Stimulated activated CD8-positive, alpha-beta memory T cell treated with anti-CD3 and anti-CD28 coated beads, Interleukin-7, amount 100 ng/mL, for 1 hour (primary cell): ENCODE measurements at places on chromosomes 13 and 19.

DNA sequence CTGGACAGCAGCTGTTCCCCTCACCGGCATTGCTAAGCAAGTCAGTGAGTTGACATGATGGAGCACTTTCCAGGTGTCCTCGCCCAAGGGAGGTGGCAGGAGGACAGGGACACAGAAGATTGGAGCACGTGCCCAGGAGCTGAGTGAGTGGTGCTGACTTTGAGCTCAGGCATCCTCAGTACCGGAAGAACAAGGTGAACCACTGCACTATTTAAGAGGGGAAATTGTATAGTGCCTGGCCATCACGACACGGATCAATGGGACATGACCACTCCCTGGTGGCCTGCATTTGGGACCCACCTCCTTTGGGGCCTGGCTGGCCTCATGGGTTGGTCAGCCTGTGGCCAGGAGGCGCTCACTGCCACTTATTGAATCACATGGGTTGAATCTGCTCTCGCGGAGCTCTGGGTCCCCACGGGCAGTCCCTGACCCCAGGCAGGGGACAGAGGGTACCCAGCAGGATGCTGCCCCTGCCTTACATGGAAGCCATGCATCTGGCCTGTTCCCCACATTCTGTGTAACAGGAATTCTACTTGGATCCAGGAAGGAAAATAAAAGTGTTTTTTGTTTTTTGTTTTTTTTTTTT is 206.9 kb upstream of the ZNF536 start:
- DNase-seq = no peak

DNA sequence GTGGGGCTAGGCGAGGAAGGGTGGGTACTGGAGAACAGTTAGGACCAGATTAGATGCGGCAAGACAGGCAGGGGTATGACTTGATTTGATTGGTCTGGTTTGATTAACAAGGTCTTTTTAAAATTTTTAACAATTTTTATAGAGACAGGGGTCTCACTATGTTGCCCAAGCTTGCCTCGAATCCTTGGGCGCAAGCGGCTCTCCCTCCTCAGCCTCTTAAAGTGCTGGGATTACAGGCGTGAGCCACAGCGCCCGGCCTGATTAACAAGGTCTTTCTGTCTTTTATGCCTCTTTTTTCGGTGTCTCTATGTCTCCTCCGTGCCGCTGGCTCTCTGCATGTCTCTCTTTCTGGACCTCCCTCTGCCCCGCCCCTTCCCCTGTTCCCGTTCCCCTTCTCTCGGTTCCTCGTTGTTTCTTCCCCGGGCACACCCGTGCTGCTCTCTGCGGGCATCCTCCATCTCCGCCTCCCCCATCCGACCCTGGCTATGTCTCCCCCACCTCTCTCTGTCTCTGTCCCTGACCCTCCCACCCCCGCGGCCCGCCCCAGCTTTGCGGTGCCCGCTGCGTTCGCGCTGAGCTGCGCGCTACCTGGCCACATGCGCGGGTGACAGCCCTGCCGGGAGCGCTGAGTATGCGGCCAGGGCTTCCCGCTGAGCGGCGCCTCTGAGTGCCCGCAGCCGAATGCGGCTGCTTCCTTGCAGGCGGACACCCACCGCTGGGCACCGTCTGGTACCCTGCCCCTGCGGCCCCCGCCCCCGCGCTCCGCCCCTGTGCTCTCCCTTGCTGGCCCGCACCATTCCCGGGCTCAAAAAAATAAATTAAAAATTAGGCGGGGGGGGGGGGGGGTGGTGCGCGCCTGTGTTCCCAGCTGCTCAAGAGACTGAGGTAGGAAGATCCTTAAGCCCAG is 8.1 kb upstream of the SDHAF1 start:
- DNase-seq = no peak

DNA sequence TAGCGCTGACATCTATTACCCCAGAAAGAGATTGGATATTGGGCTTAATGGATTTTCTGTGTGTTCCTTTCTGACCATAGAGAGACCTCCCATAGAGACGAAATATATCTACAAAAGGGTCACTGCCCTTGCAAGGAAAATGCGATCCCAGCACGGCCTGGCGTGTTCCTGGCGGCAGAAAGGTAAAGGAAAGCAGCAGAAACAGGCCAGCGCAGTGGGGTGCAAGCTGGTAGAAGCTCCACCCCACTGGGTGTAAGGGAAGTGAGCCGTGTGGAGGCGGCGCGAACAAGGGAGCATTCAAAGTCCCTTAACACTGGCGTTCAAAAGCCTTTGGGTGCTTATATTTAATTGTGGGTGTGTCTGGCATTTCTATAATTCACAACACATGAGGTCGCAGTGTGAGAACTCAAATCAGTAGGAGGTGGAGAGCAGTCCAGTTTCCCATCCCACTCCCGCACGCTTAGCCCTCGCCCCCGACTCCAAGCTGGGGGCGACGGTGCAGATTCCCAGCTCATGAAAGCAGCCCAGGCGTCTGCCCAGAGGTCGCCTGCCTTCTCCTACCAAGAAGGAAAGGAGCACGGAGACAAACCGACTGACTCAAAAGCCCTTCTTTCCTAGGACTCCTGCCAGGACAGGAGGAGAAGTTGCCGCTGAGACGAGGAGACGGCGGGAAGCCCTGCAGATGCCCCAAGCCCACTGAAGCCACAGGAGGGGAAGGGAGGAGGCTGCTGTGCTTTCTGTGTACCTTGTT is 478.4 kb downstream of the FOXO1 start:
- no peak for DNase-seq

- DNase-seq = peak; percentile 87
Observed at GRCh38 chr19:7340959-7341837, 7.5 kb upstream of the ARHGEF18 start.

DNA sequence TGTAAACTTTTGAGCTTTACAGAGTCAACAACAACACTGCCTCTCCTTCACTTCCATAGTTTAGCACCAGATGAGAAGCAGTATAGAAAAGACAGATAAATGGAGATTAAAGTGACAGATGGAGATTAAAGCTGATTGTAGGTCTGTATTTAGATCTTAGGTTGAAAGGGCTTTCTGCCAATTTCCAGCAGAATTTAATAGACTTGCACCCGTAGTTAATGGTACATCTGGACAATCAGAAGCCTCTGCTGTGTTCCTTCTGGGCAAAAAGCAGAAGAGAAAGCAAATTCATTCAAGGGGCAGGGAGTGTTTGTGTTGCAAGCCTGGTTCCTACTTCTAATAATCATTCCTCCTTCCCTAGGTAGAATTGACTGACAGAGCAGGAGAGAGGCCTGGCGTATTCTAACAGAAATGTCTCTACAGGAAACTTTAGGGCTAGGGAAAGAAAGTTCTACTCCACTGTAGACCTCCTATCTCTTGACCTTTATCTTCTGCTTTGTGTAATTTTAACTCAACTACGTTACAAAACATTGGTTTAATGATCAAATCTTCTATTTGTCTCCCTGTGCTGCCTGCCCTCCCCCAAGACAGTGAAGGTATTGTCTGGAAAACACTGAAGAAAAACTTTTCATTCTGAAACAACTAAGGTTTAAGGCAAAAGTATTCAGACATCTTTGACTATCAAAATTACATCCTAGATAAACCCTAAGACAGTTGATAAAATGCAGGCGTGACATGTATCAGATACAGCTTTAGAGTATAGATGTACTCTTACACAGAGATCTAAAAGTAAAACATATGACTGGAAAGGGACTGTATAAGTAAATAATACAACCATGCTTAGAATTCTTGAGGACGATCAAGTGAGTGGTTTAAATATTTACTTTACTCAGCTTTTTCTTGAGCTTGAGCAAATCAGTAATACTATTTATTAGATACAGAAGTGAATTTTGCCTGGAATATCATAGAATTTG is 44.4 kb downstream of the GPC6 start:
- no peak for DNase-seq

DNA sequence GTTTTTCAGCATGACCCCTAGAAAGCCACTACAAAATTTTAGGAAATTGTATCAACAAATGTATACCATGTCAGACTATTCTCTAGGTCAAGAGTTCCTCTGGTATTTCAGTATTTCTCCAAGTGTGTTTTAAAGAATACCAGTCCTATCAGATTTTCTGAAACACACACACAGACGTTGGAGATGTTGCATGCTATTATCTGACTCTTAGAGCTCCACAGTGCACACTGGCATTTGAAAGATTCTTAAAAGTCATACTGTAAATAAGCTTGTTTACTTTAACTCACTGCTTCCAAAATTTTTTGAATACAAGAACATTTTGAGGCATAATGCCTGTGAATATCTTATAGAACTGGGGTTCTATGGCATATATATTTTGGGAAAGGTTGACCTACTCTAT is 33.8 kb upstream of the VWA8 start:
- no peak for DNase-seq

DNA sequence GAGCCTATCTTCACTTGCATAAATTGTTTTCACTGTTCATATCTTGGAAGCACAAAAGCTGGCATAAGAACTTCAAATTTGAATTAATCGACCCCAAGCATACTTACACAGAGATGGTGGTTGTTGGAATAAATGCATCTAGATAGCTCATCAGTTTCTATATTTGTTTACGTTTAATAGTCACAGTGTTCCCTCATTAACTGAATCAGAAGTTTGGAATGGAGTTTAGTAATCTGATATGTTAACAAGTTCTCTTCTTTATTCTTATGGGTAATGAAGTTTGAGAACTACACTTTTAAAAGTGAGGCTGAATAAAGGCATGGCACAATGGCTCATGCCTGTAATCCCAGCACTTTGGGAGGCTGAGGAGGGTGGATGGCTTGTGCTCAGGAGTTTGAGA is 886.7 kb upstream of the PCDH20 start:
- no peak for DNase-seq

DNA sequence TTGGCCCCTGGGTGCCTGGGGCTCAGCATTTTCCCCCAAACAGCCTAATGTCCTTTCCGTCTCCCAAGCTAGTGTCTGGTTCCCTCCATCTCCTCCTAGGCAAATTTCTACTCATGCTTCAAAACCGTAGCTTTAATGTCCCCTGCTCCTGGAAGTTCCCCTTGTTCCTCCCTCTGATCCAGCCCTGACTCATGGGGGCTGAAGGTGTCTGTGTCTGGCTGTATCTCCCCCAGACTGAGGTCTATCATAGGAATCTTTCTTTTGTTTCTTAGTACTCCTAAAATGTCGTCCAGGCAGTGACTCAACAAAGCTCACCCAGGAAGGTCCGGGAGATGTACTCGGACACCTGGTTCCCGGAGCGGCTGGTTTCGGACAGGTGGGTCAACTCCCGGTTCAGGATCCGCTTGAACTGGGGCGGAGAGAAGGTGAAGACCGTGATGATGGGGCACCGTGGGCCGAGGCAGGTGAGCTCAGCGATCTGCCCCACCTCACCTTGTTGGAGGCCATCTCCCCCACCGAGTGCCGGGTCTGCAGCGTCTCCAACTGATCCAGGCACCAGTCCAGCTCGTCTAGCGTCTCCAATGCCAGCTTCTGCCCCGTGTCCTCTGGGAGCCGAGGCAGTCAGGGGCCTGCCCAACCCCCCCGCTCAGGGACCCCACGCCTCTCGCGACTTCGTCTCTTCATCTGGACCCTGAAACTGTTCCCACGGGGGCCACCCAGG is 6.2 kb downstream of the PDE4C start:
- no peak for DNase-seq

DNA sequence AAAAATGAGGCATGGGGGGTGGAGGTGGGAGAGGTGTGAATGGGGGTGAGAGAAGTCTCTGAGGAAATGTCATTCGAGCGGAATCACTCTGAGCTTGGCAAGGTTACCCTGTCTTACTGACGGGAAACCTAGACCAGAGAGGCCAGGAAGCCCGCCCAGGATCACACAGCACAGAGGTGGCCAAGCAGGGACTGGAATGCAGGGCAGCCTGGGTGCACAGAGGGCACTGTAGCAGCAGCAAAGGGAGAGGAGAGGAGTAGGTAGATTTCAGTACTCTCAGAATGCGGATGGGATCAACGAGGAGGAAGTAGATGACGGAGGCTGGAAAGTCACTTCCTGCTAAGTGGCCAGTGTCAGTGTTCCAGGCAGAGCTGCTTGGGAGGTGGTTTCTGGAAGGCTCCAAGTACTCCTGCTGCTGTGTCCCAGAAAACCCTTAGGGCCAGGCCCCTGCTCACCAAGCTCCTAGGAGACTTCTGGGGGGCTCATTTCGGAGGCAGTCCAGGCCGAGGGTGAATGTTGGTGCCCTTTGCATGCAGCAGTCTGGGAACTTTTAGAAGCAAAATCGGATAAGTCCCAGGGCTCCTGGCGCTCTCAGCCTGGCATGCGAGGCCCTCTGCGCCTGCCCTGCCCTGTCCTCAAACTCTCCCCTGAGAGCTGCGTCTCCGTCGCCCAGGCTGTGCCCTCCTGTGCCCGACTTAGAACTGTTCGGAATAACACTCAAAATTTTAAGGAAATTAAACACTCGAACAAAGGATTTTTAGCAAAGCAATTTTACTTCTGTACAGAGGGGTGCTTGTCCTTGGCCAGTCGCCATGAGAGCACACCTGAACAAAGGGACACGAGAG is 33.5 kb downstream of the DNM2 start:
- no peak for DNase-seq

DNA sequence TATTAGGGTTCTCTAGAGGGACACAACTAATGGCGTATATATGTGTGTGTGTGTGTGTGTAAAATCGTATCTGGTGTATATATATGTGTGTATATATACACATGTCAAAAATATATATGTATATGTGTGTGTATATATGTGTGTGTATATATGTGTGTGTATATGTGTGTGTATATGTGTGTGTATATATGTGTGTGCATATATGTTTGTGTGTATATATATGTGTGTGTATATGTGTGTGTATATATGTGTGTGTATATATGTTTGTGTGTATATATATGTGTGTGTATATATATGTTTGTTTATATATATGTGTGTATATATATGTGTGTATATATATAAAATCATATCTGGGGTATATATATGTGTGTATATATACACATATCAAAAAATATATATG is 5.4 kb upstream of the LILRB5 start:
- no peak for DNase-seq

DNA sequence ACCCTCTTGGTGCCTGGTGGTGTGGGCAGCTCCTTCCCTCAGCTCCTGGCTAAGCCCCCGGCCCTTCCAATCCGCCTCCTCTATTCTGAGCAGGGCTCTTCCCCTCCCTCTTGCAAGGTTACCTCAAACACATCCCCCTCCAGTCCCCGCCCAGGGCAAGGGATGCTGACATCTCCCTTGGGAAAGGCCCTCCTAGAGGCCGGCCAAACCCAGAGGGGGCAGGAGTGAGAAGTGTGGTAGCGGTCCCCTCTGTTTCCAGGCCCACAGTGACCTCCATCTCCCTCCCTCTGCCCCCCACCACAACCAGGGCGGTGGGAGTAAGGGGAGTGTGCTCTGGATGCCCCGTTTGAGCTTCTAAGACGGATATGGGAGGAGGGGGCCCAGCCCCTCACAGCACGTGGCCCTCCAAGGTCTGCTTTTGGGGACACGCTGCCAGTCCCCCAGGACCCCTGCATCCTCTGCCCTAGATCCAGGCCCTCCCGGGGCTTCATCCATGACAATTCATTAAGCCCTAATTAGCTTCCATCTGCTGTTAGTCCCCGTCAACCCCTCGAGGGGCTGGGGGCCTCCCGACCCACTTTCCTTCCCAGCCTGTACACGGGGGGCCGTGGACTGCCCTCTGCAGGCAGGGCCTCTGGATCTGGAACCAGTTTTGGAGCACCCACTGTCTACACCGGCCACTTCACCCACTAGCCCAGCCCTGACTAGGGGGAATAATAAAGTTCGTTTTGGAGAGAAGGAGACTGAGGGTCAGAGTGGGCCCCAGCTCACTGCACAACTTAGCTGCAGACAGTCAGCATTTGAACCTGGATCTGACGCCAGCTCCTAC is 2.3 kb downstream of the LINGO3 start:
- DNase-seq = no peak
